ENCODE measurements at places on chromosomes 3 and 15. TPM values are rescaled to one million over a fixed set of nuclear protein-coding genes. Genes with fewer than 3 reads are reported as not detected.

DNA sequence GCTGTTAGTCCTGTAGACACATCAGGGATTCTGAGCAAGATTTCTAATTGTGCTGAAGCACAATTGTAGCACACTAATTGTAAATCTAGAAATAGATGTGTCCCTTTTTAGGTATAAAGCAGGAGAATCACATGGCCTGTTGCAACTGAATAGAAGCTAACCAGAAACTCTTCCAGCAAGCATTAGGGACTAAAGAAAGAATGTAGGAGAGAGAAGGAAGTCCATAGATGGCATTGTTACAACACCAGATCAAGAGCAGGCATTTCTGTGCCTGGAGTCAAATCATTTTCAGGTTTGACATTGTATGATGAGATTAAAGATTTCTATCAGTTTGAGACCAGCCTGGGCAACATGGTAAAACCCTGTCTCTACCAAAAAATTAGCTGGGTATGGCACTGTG is 27.4 kb downstream of the CALML4 start:
- no peak for DNase-seq

DNA sequence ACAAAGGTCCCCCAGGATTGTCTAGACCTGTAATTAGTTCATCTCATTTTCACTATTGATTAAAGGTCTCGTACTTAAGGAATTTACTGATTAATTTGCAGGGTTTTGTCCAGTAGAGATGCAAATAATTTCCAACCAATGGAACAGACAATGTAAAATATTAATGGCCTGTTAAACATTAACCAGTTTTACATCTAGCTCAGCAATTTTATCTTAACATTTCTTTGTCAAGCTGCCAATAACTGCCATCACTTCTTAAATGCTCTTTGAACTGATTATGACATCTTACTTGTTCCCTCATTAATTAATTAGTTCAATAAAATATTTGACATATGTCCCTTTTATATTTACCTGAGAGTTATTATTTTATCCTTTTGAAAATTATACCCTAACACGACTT is 9.4 kb upstream of the STRIT1 start:
- no peak for DNase-seq

EPHA6 gene
- polyA plus RNA-seq, result 1.4 TPM

DNA sequence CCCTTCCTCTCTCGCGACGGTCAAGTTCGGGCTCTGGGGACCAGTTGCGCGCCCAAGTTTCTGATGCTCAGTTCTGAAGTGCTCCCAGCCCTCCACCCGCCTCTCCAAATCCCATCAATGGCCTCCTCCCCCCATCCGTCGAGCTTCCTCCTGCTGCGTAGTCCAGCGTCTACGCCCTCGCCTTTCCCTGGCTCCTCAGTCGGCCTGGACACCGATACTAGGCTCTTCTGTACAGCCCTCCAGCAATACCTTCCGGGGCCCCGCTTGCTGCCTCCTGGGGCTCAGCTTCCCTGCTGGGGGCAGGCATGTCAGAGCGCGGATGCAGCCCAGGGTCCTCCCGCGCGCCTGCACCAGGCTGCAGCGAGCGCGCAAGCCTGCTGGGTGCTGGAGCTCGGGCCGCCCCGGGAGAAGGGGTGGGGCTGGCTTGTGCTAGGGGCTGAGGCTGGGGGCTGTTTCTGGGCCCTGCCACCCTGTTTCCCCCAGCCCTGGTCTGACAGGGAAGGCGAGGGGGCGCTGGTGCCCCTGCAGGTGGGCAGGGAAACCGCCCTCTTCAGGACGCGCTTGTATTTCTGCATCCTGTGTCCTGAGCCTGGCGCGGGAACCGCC is 353.3 kb upstream of the SUCLG2 start:
- DNase-seq, result peak; percentile 8

FEM1B gene
- 57.4 TPM for polyA plus RNA-seq

DNA sequence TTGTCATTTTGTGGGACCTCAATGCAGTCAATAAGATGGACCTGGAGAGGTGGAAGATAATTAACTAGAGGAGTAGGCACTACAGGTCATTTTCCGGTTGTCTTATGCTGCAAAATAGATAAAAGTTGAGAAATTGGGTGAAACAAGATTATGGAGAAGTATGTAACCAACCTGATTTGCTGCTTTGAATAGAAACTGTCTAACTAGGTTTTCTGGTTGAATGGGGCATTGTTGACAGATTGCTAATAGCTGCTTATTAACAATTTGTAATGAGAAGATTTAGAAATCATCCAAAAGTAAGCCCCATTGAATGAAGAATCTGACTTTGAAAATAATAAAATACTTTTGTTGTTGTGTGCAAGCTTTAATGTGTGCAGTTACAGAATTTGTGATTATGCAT is 26.2 kb downstream of the PIAS1 start:
- no peak for DNase-seq

DNA sequence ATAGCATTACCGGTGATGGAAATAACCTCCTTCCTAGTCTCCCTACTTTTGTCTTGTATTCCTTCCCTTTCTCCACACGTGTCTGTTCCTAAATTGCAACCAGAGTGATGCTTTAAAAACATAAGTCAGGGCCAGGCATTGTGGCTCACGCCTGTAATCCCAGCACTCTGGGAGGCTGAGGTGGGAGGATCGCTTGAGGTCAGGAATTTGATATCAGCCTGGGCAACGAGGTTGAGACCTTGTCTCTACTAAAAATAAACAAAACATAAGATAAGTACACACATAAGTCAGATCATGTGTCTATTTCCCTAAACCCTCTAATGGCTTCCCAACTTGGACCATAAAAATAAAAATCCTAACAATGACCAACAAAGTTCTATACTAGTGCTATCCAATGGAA is 18.4 kb downstream of the ARMC8 start:
- DNase-seq, result no peak

GRCh38 chr3:55282994-55283393 is 204.1 kb downstream of the WNT5A start:
- no peak for DNase-seq

DNA sequence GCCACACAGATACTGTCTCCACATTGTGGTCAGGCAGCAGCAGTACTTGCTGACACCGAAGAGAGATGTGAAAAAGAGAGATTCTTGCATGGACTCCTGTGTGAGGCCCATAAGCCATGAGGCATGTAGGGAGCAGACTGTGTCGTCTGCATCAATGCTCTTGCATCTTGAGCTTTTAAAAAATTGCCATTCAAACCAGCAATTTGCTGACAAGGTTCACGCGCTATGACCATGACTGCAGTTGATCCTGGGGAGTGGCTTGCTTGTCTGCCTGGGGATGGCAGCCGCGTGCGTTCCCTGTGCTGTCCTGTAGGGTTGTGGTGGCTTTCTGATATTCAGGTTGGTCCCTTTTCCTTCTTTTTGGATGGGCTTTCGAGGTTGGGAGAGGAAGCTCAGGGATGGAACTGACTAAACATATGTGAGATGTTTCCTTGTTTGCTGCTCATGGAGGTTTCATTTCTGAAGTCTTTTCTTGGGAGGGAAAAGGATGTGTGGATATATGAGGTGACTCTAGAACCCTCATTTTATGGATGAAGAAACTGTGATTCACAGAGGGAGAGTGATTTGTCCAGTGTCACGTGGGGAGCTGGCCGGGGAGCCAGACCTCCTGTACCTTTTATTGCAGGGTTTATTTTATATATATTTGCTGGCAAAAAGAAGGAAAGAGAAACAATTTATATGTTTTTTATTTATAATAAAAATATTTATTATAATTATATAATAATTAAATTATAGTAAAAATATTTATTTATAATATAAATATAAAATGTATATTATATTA is 48.6 kb downstream of the LPP start:
- DNase-seq, result no peak

- DNase-seq, result no peak
These were observed 37.8 kb downstream of the EIF3J start for GRCh38 chr15:44574734-44575133.

XYLB gene
- polyA plus RNA-seq, result 5.2 TPM

Data from left renal pelvis (tissue), 4 donors.